Ascending aorta (tissue), 2 donors: ENCODE measurements at places on chromosomes 11 and 22.

DNA sequence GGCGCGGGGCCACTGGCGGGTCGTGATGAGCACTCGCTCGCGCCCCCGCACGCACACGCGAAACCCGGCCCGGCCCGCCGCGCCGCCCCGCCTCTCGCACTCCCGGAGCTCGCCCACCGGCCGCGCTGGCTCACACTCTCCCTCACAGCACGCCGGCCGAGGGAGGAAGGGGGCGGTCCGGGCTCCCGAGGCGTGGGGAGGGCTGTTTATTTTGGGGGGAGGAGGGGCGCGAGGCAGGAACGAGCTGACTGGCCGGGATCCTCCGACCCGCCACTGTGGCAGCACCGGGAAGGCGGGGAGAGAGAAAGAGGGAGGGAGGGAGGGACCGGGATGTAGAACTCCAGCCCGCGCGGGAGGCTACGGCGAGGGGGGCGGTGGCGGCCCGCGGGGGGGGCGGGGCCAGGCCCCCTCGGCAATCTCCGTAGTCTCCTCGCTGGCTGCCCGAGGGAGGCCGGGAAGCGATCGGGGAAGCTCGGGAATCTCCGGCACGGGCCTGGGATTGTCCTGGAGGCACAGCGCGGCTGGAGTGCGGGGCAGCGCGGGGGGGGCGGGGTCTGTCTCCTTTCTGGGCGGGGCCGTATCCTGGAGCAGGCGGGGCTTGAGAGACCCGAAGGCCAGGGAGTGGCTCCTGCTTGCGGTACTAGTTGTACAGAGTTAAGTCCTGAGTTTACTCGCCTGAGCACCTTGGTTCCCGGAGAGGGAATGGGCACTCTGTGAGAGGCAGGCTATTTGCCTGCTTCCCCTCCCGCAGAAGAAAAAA, at the start of gene RBFOX2:
RBFOX2 (minus strand) TSS at position 179 of the 760 bp plus-strand sequence. CDS start 399 bp downstream, outside the sequence.
- no peaks in the 10 kb centered on the region for H3K4me1 ChIP-seq
- H3K36me3 ChIP-seq = no peaks in the 10 kb centered on the region
- H3K27ac ChIP-seq = peak within 1 kb of the TSS; percentile 90

GRCh38 chr11:45204761-45205160, 58.3 kb downstream of the PRDM11 start:
- no peak for DNase-seq
- H3K4me3 ChIP-seq = no peak overlapping the region
- no peak overlapping the region for H3K27ac ChIP-seq
- no peaks in the 10 kb centered on the region for H3K27me3 ChIP-seq
- peaks cover 36% of the 10 kb centered on the region for H3K4me1 ChIP-seq
- H3K36me3 ChIP-seq = peaks cover 20% of the 10 kb centered on the region

DNA sequence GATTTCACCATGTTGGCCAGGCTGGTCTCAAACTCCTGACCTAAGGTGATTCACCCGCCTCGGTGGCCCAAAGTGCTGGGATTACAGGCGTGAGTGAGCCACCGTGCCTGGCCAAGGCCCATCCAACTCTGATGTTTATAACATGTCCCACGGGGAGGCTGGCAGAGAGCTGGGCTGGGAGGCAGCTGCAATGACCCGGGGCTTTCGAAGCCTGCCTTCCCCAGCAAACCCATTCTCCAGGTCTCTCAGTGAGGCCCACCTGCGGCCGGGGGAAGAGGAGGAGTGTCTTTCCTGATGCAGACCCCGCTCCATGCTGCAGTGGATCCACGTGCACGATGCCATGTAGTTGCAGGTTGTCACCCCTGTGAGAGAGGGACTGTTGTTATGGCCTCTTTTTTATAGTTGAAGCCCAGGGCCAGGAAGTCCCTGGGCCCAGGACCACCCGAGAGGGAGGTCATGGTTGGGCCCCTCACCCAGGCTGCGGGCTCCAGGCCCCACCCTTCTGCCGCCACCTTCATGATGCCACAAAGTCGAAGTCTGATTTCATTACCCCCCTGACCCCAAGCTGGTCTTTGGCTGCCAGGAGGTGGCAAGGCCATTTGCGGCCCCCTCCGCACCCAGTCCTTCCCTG, 38.3 kb downstream of the KCNJ4 start:
- H3K4me3 ChIP-seq = no peak overlapping the region
- no peaks in the 10 kb centered on the region for H3K27me3 ChIP-seq
- peaks cover 4% of the 10 kb centered on the region for H3K4me1 ChIP-seq
- H3K36me3 ChIP-seq = no peaks in the 10 kb centered on the region
- no peak overlapping the region for H3K27ac ChIP-seq

GRCh38 chr11:76677458-76677765, 6.9 kb upstream of the LRRC32 start:
- H3K4me1 ChIP-seq = no peaks in the 10 kb centered on the region
- no peaks in the 10 kb centered on the region for H3K27me3 ChIP-seq
- no peak for DNase-seq
- H3K36me3 ChIP-seq = no peaks in the 10 kb centered on the region
- peak overlapping the region; percentile 4 for H3K27ac ChIP-seq

GRCh38 chr11:73260127-73260457, 12.0 kb upstream of the P2RY6 start:
- no peaks in the 10 kb centered on the region for H3K27me3 ChIP-seq
- H3K4me3 ChIP-seq = no peak overlapping the region
- H3K27ac ChIP-seq = no peak overlapping the region

GRCh38 chr11:45239733-45240132, 46.4 kb downstream of the SYT13 start:
- H3K36me3 ChIP-seq = no peaks in the 10 kb centered on the region
- DNase-seq = no peak
- no peaks in the 10 kb centered on the region for H3K27me3 ChIP-seq

- H3K4me1 ChIP-seq = no peaks in the 10 kb centered on the region
- no peaks in the 10 kb centered on the region for H3K27me3 ChIP-seq
- DNase-seq = no peak
- H3K36me3 ChIP-seq = no peaks in the 10 kb centered on the region
- H3K4me3 ChIP-seq = no peak overlapping the region
Measured at GRCh38 chr11:15745266-15745665, 611.1 kb downstream of the SOX6 start.

DNA sequence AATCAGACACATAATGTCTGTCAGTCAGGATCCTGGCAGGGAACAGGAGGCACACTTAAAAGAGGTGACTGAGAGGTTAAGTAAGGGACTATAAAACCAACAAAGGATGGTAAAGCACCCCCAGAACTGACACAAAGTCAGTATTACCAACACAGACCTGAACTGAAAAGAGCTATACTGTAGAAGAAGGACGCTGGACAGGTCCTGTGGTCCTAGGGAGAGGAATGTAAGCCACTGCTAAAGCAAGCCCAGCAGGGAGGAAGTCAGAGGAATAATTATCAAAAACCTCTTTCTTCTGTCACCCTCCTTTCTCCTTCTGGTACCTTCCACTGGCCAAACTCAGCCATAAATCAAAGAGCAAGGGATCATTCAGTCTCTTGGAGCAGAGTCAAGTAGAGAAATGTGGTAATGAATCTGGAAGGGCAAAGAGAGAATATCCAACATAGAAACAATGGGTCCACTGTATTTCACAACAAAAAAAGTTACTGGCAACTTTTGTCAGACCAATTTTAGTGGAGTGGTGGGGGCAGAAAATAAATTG, 33.4 kb upstream of the ANGPTL5 start:
- H3K4me3 ChIP-seq = no peak overlapping the region
- H3K36me3 ChIP-seq = peaks cover 12% of the 10 kb centered on the region
- DNase-seq = no peak
- no peaks in the 10 kb centered on the region for H3K4me1 ChIP-seq
- no peaks in the 10 kb centered on the region for H3K27me3 ChIP-seq
- no peak overlapping the region for H3K27ac ChIP-seq

DNA sequence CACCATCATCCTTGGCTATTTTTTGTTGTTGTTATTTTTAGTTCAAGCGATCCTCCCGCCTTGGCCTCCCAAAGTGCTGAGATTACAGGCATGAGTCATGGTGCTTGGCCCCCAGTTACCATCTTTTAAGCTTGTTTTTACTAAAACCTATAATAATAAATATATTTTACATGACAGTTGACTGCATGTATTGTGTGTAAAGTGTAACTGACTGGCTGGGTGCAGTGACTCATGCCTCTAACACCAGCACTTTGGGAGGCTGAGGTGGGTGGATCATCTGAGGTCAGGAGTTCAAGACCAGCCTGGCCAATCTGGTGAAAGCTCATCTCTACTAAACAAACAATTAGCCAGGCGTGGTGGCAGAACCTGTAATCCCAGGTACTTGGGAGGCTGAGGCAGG, 386.2 kb downstream of the TENM4 start:
- H3K4me1 ChIP-seq = no peaks in the 10 kb centered on the region
- DNase-seq = no peak
- H3K36me3 ChIP-seq = no peaks in the 10 kb centered on the region
- H3K27ac ChIP-seq = no peak overlapping the region
- no peaks in the 10 kb centered on the region for H3K27me3 ChIP-seq

- H3K4me3 ChIP-seq = no peak overlapping the region
- H3K4me1 ChIP-seq = no peaks in the 10 kb centered on the region
- no peak for DNase-seq
- no peaks in the 10 kb centered on the region for H3K36me3 ChIP-seq
- no peaks in the 10 kb centered on the region for H3K27me3 ChIP-seq
- H3K27ac ChIP-seq = no peak overlapping the region
Measured at GRCh38 chr11:99432677-99433076, 411.9 kb downstream of the CNTN5 start.
